ENCODE measurements at places on chromosomes 11 and 22.

- DNase-seq = no peak
These were observed 748.3 kb upstream of the CCDC90B start for GRCh38 chr11:84034484-84034883.

- DNase-seq = no peak
These were observed 8.0 kb downstream of the PVALB start for GRCh38 chr22:36808721-36809344.

DNA sequence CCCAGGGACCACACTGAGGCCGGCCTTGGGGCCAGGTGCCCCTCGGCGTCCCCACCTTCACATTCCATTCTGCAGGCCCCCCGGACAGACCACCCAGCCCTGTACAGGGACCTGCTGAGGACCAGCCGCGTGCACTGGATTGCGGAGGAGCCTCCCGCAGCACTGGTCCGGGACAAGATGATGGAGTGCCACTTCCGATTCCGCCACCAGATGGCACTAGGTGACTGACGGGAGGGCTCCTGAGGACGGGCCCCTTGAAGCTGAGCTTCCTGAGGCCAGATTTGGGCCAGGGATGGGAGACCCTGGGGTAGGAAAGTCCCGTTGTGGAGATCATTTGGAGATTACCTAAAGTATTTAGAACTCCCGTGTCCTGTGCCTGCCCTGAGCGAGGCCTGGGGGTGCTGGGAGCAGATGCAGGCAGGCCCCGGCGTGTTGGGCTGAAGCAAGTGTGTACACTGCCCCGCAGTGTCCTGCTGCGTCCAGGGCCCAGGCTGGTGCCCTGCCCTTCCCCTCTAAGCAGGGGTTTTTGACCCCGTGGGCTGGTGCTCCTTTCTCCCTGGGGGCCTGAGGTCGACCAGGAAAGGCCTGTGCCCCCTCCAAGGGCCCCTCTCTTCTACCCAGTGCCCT is 20.0 kb downstream of the TRMU start:
- peak; percentile 17 for DNase-seq

DNA sequence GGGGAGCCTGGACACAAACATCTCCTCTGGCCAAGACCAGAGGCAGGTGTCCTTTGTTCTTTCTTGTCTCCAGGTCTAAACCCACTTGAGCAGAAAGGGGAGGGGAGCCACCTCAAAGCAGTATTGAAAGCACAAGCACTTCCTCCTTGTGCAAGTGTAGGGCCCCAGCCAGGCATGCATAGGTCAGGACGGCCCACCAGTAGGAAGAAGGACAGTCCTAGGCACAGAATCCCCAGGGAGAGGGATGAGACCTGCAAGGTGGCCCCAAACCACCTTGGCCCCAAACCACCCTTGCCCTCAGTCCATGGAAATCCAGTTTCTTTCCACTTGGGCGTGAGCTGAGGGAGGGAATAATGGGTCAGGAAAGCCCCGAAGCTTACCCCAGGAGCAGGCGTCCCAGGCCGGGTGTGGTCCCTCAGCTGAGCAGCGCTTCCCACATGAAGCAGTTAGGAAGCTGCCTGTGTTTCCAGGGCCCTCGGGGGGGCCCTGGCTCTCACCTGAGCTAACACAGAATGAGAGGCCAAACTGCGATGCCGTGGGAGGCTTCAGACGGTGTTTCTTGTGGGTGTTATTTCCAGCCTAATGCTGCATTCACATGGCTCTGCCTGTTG is 20.4 kb upstream of the IGSF9B start:
- no peak for DNase-seq

- no peak for DNase-seq
These were observed 3.1 kb downstream of the MAPK8IP2 start for GRCh38 chr22:50603511-50604255.

GRCh38 chr22:29342577-29343312 is 27.2 kb upstream of the RASL10A start:
- no peak for DNase-seq

DNA sequence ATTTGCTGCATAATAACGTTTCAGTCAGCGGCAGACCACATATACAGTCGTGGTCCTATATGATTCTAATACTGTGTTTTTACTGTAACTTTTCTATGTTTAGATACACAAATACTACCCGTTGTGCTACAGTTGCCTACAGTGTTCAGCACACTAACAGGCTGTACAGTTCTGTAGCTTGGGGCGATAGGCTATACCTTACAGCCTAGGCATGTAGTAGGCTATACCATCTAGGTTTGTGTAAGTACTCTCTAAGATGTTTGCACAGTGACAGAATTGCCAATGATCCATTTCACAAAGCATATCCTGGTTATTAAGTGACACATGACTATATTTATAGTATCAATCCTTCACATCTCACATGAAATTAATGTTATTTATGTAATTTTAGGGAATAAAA is 78.2 kb downstream of the YAP1 start:
- DNase-seq = no peak

DNA sequence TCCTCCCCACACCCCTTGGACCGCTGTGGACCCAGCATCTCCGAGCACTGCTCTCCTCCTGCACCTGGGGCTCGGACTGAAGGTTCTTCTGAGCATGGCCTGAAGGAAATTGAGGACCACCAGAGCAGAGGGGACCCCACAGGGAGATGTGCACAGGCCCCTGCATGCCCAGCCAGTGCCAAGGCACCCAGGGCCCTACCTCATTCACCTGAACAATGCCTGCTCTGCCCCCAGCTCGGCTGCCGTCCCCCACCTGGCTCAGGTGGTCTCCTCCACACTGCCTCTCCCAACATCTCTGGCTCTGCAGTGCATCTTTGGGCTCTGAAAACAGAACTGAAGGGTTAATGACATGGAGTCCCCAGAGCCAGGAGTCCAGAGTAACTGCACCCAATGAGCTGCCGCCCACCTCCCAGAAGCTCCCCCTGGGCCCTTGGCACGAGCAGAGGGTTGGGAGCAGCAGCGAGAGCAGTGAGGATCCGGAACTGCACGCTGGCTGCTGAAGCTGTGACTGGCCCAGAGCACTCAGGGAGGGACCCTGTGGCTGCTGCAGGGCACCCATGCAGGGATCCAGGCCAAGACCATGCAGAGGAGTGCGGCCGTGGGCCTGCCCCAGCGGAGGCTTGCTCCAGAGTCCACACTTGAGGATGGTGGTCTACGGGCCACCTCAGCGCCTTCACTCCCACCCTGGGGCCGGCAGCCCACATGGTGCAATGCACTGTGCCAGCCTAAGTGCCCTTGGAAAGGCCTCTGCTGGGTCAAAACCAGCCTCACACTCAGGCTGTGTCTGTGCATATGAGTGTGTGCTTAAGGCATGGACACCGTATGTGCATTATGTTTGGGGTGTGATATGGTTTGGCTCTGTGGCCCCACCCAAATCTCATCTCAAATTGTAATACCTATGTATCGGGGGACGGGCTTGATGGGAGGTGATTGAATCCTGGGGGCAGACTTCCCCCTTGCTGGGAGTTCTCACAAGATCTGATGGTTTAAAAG is 686.1 kb downstream of the TBC1D22A start:
- no peak for DNase-seq

DNA sequence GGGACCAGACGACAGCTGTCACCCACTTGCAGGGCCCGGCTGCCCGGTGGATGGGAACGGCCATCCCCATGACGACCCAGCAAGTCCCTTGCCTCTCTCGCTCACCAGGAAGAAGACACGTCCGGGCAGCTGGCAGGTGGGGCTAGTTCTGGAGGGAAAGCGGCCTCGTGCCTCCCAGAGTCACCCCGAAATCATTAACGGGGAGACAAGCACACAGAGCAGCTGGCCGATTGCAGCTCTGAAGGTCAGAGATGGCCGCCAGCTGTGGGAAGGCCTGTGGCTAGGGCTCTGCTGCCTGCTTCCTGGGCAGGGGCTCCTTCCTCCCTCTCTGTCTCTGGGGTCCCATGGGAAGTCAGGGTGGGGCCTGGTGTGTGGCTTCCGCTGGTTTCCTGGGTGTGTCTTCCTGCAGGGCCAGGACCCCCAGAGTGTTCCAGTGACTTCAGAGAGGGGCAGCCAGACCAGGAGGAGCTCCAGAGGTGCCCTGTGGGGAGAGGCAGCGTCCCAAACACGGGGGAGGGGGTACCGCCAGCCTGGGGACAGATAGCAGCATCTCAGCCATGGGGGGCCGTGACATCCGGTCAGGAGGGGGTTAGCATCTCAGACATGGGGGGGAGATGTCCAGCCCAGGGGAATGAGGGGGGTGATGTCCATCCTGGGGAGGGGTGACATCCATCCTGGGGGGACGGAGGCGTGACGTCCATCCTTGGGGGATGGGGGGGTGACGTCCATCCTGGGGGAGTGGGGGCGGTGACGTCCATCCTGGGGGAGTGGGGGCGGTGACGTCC is 114.9 kb downstream of the KCNQ1 start:
- no peak for DNase-seq

GRCh38 chr11:121394785-121395184 is 57.3 kb upstream of the SORL1 start:
- DNase-seq = no peak

DNA sequence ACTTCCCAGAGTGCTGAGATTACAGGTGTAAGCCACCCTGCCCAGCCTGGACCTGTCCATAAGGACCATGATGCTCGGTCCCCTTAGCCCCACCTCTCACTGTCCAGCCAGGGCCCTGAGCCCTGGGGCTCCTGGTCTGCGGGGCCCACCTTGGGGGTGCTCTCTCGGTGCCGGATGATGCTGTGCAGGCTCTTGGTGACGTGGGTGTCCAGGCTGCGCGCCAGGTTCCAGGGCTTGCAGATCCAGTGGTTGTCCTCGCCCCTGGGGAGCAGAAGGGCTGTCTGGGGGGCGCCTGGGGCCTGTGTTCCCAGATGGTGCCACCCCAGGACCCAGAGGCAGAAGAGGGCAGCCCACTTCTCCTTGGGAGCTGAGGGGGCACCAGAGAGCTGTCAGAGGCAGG is 13.4 kb downstream of the TTLL12 start:
- no peak for DNase-seq

- DNase-seq = no peak
These were observed 70.3 kb downstream of the SLC1A2 start for GRCh38 chr11:35348898-35349687.

DNA sequence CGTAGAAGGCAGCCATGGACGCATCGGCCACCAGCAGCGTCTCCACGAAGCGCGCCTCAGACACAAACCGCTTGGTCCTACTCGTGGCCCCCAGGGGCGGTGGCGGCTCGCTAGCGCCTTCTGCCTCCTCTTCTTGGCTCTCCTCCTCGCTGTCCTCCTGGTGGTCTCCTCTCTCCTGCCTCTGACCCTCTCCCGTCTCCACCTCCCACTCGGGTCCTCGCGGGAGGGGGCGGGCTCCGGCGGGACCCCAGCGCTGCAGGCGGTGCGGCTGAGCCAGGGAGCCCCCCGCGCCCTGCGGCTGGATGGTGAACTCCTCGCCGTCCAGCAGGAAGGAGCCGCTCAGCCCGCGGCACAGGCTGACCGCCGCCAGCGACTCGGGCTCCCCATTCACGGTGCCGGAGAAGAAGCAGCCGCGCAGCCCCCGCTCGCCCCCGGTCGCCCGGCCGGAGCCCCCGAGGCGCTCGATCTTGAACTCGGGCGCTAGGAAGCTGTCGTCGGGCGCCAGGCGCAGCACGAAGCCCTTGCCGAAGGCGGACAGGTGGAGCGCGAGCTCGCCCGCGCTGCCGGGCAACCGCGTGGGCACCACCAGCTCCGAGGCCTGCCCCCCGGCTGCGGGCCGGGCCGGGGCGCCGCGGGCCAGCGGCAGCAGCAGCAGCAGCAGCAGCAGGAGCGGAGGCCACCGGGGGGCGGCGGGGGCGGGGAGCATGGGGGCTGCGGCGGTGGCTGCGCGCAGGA is 661 bp downstream of the ADAMTS8 start:
- DNase-seq = no peak

DNA sequence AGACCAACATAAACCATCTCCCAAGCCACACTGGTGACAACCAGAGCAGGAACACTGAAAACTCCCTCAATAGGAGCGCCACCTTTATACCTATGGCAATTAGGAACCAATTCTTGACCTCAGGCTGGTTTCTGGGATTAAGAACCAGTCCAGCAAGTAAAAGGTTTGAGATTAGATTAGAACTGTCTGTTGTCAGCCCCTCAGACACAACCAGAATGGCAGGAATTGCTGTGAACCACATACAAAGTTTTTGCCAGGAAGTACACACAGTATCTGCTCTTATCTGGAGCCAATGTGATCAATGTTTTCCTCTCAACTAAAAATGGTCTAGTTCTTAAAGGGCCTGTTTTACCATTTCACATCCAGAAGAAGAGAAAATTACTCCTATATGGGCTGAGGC is 55.2 kb downstream of the RBFOX2 start:
- no peak for DNase-seq

GRCh38 chr22:45960477-45961386 is 16.2 kb downstream of the WNT7B start:
- DNase-seq = no peak

GRCh38 chr22:46352691-46353386 is 17.3 kb downstream of the TRMU start:
- DNase-seq = no peak

GRCh38 chr11:19283991-19284390 is 43.2 kb upstream of the E2F8 start:
- DNase-seq = no peak

DNA sequence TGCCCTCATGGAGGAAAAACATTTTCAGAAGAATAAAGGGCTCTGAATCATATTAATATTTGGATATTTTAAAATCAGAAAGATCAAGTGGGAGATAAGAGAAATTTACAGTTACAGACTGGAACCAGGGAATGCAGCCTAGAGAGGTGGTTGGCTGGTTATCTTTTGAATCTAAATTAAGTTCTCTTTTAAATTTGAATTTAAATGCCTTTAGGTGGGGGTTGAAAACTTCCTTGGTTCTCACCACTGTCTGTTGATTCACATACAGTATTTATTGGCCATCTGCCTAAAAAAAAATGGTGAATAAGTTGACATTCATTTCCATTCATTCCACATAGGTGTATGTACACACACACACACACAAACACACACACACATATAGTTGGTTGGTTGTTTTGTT is 35.7 kb upstream of the PTPRJ start:
- DNase-seq = no peak

- DNase-seq = no peak
These were observed 106.2 kb downstream of the LRRC32 start for GRCh38 chr11:76564364-76564763.

DNA sequence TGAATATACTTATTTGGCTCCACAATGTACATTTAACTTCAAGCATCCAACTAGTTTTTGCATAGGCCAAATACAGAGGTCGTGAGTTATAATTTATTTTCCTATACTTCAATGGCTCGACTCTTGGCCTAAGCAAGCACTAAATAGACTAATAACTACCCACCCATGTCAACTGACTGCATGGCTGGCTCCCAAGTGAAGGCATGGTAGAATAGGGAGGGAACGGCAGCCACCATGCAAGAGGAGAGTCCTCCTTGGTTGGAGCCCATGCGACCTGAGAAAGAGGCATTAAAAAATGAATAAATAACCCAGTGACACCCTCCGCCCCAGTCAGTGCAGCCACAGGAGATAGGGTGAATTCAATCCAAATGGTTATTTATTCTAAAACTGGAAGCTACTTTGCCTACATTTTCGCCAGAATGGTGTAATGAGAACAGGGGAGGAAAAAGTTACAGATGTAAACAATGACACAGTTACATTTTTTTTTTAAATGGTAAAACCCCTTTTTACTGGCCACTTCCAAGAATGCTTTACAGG is 4.9 kb downstream of the GNG3 start:
- no peak for DNase-seq

- DNase-seq = peak; percentile 20
These were observed 522.3 kb downstream of the BRD1 start for GRCh38 chr22:49305214-49305965.

Measured in activated effector memory CD4-positive, alpha-beta T cell treated with Interleukin-2 at 50 U/mL for 16 hours (primary cell).